ENCODE measurements at places on chromosomes 7 and 10.

GRCh38 chr10:44297963-44298362 lies 86.9 kb downstream of the CXCL12 start:
- no peak for DNase-seq

GRCh38 chr7:42181566-42181965 lies 55.4 kb downstream of the GLI3 start:
- DNase-seq, result no peak

GRCh38 chr10:122293961-122294380 lies 22.9 kb downstream of the BTBD16 start:
- DNase-seq, result no peak

DNA sequence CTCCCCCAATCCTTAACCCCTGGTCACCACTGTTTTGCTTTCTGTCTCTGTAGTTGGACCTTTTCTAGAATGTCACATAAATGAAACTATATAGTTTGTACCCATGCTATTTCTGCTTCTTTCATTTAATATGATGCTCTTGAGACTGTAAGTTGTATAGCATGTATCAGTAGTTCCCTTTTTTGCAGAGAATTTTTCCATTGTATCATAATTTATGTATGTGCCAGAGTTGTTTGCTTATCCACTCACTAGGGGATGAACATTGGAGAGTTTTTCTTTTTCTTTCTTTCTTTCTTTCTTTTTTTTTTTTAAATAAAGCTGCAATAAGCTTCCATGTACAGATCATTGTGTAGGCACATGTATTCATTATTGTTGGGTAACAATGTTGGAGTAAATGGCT lies 544.8 kb downstream of the CNTNAP2 start:
- DNase-seq, result no peak

DNA sequence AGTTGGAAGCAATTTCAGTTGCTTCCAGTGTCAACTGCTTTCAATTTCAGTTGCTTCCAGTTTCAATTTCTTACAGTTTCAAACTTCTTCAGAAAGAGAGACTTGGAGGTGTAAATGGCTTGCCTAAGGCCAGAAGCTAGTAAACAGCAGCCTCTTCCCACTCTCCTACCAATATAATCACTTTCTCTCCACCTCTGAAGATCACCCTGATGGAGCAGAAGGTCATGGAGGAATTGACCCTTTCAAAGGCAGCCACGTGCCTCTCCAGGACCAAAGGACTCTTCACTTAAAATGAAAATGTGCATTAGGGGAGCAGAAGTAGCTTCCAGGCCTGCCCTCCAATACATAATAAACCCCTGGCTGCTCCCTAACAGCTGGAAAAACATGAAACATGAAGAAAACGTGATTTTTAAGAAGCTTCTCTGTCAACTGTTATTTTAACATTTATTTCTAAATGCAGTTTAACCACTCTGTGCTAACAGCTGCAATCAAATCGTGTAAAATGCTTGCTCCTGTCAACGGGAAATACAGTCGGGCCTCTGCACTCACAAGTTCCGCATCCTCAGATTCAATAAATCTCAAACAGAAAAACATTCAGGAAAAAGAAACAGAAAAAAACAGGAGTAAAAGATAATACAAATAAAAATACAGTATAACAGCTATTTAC lies 1020.6 kb downstream of the XPNPEP1 start:
- DNase-seq, result no peak

Measured in activated T-helper 1 cell treated with anti-CD3 and anti-CD28 coated beads, Interleukin-2, amount 50 U/mL, for 16 hours (primary cell).